SHP77 treated with DMSO at 0.1 percent for 48 hours (cell line): ENCODE measurements at places on chromosomes 11 and 22.

DNA sequence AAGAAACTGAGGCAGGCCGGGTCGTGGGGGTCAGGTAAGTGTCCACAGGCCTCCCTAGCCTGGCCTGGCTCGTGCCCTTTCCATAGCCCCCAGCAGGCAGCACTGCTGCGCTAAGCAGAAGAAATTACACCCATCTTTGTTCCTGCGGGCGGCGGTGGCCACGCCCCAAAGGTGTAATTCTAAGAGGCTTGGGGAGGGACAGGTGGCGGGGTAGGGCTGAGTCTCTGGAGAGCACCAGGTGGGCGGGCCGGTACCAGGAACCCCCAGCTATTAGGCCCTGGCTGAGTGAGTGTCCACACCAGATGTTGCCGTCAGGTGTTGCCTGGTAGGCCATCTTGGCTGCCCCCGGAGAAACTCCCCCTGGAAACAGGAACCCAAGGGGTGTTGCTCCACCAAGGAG, 12.3 kb upstream of the ARAP1 start:
- no peak for DNase-seq

- no peak for DNase-seq
These were observed 7.5 kb downstream of the POU2AF3 start for GRCh38 chr11:111305876-111306275.

DNA sequence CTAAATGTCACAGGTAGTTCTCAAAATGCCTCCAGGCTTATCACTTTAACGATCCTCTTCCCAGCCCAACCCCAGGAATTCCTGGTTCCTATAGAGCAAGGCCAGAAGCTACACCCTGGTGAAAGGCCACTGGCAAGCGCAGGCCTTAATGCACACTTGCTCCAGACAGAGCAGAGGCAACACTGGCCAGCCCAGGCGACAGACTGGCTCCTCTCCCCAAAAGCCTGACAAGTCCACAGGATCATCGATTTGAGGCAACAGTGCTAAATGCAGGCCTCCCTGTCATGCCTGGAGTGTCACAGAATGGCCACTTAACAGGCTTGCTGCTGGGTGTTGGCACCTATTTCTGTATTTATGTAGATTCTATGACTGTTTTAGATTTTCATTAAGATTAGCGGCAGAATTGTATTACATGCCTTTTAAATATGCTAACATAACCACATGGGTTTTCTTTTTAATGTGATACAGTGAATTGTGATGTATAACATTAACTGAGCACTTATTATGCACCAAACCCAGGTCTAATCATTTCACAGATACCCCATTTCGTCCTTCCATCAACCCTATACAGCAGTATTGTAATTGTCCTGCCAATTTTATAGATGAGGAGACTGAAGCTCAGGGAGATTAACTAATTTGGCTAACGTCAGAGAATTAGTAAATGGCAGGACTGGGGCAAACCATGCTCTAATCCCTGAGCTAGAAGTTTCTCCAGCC, 38.6 kb downstream of the PACSIN2 start:
- DNase-seq, result no peak

GRCh38 chr11:72072348-72072747, 8.0 kb downstream of the NUMA1 start:
- no peak for DNase-seq

- DNase-seq, result no peak
These were observed 17.6 kb downstream of the SLC5A12 start for GRCh38 chr11:26704249-26704648.

GRCh38 chr11:34599406-34599945, 21.4 kb upstream of the EHF start:
- no peak for DNase-seq

DNA sequence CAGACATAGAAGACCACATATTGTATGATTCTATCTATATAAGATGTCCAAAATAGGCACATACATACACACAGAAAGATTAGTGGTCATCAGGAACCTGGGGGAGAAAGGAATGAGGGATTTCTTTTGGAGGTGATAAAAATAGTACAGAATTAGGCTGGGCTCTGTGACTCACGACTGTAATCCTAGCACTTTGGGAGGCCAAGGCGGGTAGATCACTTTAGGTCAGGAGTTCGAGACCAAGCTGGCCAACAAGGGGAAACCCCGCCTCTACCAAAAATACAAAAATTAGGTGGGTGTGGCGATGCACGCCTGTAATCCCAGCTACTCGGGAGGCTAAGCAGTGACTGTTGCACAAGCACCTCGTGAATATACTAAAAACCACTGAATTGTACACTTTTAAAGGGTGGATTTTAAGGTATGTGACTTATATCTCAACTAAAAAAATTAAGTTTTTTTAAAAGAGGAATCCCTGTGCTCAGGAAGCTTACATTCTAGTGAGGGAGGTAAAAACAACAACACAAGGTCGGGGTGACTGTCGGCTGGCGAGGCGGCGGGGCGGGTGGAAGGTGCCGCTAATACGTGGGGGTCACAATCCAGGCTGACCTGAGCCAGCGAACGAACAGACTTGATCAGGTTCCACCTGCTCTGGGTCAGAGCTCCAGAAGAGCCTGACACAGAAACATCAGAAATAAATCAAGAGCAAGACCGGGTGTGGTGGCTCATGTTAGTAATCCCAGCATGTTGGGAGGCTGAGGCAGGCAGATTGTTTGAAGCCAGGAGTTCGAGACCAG, 25.3 kb upstream of the TESMIN start:
- no peak for DNase-seq
